ENCODE measurements at places on chromosomes 12 and 14.

GRCh38 chr12:75724928-75725312, 213.5 kb upstream of the KRR1 start:
- DNase-seq, result no peak

DNA sequence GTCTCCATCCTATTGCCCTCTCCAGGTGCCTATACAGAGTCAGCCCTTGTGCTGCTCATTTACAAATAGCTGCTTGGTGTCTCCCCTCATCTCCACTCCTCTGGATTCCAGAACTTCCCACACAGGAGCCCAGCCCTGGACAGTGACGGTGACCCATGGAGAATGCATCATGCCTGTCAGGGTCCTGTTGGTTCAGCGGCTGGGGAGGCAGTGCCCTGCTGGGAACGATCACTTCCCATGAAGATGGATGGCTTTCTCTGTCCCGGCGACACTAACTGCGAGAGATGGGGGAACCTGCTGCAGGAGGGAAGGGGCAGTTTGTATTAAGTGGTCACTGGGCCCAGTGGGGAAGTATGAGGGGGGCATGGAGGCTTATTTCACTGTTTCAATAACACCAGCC, 395.0 kb upstream of the TBX3 start:
- no peak for DNase-seq

DNA sequence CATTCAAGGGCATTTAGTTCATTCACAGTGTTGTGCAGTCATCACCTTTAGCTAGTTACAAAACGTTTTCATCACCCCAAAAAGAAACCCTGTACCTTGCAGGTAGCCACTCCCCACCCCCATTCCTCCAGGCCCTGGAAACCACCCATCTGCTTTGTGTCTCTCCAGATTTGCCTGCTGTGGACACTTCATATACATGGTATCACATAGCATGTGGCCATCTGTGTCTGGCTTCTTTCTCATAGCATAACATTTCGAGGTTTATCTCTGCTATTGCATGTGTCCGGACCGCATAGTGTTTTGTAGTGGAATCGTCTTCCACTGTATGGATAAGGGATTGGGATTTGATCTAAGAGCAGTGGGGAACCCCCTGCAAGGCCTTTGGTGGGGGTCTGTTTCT, 143.1 kb downstream of the AACS start:
- no peak for DNase-seq

DNA sequence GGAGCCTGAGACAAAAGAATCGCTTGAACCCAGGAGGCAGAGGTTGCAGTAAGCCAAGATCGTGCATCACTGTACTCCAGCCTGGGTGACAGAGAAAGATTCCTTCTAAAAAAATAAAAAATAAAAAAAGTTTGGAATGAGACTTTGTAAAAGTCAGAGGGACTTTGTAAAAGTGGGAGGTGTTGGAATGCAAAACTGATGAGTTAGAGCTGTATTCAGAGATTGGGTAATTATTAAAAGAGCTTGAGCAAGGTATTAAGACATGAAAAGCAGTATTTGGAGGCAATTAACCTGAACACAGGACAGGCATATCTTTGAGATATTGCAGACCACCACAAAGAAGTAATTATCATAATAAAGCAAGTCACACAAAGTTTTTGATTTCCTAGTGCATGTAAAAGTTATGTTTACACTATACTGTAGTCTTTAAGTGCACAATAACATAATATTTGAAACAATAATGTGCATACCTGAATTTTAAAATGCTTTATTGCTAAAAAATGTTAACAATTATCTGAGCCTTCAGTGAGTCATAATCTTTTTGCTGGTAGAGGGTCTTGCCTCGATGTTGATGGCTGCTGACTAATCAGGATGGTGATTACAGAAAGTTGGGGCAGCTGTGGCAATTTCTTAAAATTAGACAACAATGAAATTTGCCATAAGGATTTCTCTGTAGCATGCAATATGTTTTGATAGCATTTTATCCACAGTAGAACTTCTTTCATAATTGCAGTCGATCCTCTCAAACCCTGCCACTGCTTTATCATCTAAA, 33.1 kb downstream of the PHLDA1 start:
- DNase-seq, result no peak

DNA sequence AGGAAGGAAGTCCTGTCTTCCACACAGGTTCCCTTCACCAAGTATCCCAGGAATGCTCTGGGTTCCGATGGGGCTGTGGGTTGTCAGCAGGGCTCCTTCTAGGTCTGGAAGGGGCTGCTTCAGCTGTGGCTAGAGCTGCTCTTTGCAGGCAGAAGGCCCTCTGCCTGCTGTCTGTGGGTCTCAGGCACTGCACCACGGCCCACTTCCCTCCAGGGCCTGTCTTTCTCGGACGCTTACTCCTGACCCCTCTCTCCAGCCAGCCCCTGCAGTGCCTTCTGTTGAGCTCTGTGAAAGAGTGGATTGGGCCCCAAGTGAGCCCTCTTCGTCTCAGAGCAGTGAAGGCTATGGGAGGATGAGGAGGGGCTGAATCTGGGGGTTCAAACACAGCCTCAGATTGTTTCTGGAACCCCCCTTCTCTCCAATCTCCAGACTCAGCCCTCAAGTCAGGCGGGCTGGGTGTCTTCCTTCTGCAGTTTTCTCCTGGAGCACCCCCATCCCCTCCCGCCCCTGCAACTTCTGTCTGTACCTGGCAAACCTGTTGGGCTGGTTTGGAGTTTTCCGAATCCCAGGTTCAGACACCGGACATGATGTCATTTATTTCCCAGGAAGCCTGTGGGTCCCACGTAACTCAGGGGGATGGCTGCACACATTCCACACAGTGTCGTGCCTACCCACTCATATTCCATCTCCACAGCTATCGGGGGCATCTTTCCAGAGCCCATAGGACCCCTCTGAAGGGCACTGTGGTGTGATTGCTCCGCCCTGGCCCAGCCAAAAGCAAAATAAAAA, 24.9 kb upstream of the SPPL3 start:
- DNase-seq, result no peak

- DNase-seq, result no peak
Measured at GRCh38 chr14:80037349-80037748, 174.0 kb downstream of the DIO2 start.

GRCh38 chr12:94618995-94619695, 31.2 kb downstream of the TMCC3 start:
- peak; percentile 50 for DNase-seq

DNA sequence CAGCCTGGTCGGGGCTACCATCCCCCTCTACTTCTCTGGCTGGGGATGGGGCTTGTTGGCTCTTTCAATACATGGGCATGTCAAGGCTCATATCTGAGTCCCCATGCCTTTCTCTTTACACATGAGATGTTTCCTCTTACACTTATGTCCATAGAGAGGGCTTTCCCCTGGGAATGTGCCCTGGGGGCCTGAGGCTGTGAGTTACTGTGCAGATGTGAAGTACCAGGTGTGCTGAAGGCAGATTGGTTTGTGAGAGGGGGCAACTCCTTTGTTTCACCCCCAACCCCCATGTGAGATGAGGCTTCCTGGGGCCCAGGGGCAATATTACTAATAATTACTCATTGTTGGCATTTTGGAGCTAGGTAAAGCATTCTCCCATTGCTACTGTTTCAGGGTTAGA, 32.8 kb downstream of the NRXN3 start:
- DNase-seq, result no peak

- no peak for DNase-seq
Measured at GRCh38 chr12:90062799-90063198, 354.2 kb upstream of the ATP2B1 start.

GRCh38 chr14:27242874-27243273, 645.0 kb upstream of the NOVA1 start:
- DNase-seq, result no peak
